Astrocyte (in vitro differentiated cells and primary cell): ENCODE measurements at places on chromosomes 3 and 15. TPM values are rescaled to one million over a fixed set of nuclear protein-coding genes. Genes with fewer than 3 reads are reported as not detected.

TRPM1 gene
- total RNA-seq, result not detected in 2 replicates

GRCh38 chr3:127420829-127421228 lies 133.0 kb upstream of the PRR20G start:
- H3K4me1 ChIP-seq, result no peaks in the 10 kb centered on the region
- no peak overlapping the region for H3K4me3 ChIP-seq
- H3K27ac ChIP-seq, result no peak overlapping the region
- no peak for DNase-seq
- H3K36me3 ChIP-seq, result no peaks in the 10 kb centered on the region
- peaks cover 43% of the 10 kb centered on the region for H3K27me3 ChIP-seq

KNG1 gene
- total RNA-seq, result not detected in 2 replicates

- H3K27me3 ChIP-seq, result no peaks in the 10 kb centered on the region
- H3K4me3 ChIP-seq, result no peak overlapping the region
- no peaks in the 10 kb centered on the region for H3K4me1 ChIP-seq
These were observed 101.3 kb downstream of the DPH6 start for GRCh38 chr15:35444557-35445204.

GRCh38 chr15:27648359-27648758 lies 450.8 kb downstream of the OCA2 start:
- no peak overlapping the region for H3K27ac ChIP-seq
- no peak for DNase-seq
- no peaks in the 10 kb centered on the region for H3K27me3 ChIP-seq

DNA sequence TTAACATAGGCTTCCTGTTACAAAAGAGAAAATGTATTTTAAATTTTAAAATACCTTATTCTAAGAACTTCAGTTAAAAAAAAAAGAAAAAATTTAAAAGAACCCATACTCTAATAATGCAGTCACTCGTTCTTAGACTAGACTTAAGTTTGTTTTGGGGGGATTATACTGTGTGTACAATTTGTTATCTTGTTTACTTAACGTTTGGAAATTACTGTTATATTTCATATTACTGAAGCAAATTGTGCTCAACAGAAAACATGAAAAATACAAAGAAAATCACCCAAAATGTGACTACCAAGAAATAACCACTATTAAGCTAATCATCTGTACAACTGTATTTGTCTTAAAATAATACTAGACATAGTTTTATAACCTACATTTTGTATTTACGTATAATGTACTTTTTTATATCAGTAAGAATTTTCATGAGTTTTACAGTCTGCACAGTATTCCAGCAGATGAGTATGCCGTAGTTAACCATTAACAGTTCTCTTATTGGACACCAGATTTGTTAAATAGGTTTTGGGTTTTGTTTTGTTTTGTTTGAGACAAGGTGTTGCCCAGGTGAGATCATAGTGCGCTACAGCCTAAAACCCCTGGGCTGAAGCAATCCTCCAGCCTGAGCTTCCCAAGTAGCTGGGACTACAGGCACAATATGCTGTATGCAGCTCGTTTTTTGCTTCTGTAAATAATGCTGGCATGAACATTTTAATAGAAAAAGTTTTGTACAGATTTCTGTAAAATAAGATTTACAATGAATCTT lies 88.8 kb upstream of the CHD2 start:
- no peaks in the 10 kb centered on the region for H3K27me3 ChIP-seq
- peaks cover 32% of the 10 kb centered on the region for H3K4me1 ChIP-seq
- peak overlapping the region; percentile 100 for H3K27ac ChIP-seq
- peak overlapping the region; percentile 69 for H3K4me3 ChIP-seq

DNA sequence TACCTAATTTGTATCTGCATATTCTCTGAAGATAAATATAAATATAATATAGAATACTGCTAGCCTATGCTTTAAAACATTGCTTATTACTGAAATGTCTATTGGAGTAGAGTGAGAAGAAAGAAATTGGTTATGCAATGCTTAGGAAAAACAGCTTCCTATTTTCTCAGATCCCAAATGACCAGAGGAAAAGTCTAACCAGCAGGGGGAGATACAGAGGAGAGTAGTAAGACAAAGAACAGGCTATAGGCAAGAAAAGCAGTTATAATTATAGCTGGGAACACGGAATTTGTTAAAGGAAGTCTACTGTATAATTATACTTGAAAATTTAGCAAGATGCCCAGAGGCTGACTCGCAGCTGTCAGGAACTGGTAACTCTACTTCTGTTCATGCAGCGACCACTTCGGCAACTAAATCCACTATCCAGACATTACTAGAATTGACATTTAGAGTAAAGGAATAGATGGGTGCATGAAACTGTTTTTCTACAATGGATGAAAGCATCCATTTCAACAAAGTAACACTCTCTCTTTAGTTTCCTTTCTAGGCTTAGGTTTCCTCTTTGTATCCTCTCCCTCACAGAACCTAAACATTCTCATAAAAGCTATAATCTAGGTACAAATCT lies 97.2 kb downstream of the TBC1D5 start:
- no peak overlapping the region for H3K27ac ChIP-seq
- no peaks in the 10 kb centered on the region for H3K4me1 ChIP-seq
- no peaks in the 10 kb centered on the region for H3K36me3 ChIP-seq
- H3K27me3 ChIP-seq, result no peaks in the 10 kb centered on the region
- DNase-seq, result peak; percentile 40

- no peaks in the 10 kb centered on the region for H3K36me3 ChIP-seq
- no peak overlapping the region for H3K4me3 ChIP-seq
- H3K27ac ChIP-seq, result no peak overlapping the region
- DNase-seq, result peak; percentile 60
- peaks cover 3% of the 10 kb centered on the region for H3K27me3 ChIP-seq
- H3K4me1 ChIP-seq, result no peaks in the 10 kb centered on the region
These were observed 81.1 kb downstream of the LRRK1 start for GRCh38 chr15:101000271-101000681.

LINGO1 gene
- total RNA-seq, result 4.5 and 5.7 TPM in 2 replicates

GRCh38 chr3:146653978-146654377 lies 48.8 kb upstream of the PLSCR5 start:
- no peaks in the 10 kb centered on the region for H3K36me3 ChIP-seq
- H3K27ac ChIP-seq, result no peak overlapping the region
- no peaks in the 10 kb centered on the region for H3K4me1 ChIP-seq
- no peak for DNase-seq
- H3K4me3 ChIP-seq, result no peak overlapping the region
- no peaks in the 10 kb centered on the region for H3K27me3 ChIP-seq

GRCh38 chr3:122962149-122962548 lies 65.4 kb downstream of the SEMA5B start:
- no peaks in the 10 kb centered on the region for H3K4me1 ChIP-seq
- H3K27ac ChIP-seq, result no peak overlapping the region
- no peak overlapping the region for H3K4me3 ChIP-seq

GRCh38 chr3:129312671-129313414 lies 34.2 kb downstream of the HMCES start:
- no peak for DNase-seq
- H3K27me3 ChIP-seq, result no peaks in the 10 kb centered on the region
- no peak overlapping the region for H3K27ac ChIP-seq
- H3K4me3 ChIP-seq, result no peak overlapping the region
- H3K4me1 ChIP-seq, result peaks cover 10% of the 10 kb centered on the region

GASK1A gene
- 0.09 TPM in 1 of 2 replicates, not detected in the other for total RNA-seq
